ENCODE measurements at places on chromosomes 6 and 20.

GRCh38 chr6:49516147-49516505, 16.4 kb downstream of the GLYATL3 start:
- no peak for DNase-seq

DNA sequence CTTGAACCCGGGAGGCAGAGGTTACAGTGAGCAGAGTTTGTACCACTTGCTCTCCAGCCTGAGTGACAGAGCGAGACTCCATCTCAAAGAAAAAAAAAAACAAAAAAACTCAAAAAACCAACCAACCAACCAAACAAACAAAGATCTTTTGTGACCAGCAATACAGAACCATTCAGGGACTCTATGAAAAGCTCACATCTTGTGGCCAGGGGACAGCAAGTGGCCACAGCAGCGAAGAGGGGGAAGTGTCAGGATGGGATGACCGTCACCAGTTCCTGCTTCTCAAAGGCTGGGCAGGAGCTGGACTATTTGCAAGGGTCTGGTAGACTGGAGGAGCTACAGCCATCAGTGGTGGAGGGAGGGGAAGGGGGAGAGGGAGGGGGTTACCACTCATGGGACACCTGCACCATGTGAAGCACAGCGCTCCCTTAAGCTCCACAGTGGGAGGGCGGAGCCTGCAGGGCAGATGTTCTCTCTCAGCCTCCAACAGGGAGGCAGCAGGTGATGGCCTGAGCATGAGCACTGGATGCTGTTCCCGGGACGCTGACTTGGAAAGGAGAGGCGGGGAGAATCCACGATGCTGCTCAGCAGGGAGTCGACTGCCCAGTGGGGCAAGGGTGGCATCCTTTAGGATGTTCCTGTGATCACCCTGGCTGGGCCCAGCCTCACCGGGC, 19.7 kb upstream of the ULBP3 start:
- no peak for DNase-seq

GRCh38 chr6:31701666-31702404, 1.3 kb downstream of the ABHD16A start:
- DNase-seq = no peak

DNA sequence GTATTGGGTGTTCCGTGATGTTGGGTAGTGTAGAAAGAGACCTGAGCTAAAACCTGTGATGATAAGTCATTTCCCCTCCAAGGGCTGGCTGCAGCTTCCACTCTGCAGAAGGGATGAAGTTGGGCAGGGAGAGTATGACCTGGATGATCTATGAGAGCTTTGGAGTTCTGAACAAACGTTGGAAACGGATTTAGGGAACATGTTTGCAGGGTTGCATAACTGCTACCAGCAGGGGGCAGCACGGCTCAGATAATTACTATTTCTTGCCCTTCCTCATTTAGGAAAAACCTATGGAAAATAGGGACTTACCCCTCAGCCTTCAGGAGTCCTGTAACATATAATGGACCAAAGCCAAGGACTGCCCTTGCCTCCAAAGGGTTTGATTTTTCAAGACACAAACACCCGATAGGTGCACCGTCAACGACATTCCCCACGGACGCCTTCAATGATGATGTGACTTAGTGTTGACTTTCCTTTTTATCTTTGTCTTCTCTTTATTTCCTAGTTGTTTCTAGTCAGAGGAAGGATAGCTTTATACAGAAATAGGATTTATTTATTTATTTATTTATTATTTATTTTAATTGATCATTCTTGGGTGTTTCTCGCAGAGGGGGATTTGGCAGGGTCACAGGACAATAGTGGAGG, 164.9 kb upstream of the SASH1 start:
- DNase-seq = no peak

- no peak for DNase-seq
These were observed 8.7 kb downstream of the CTNNBL1 start for GRCh38 chr20:37702403-37703034.

GRCh38 chr20:59398537-59399205, 98.3 kb downstream of the EDN3 start:
- DNase-seq = no peak

DNA sequence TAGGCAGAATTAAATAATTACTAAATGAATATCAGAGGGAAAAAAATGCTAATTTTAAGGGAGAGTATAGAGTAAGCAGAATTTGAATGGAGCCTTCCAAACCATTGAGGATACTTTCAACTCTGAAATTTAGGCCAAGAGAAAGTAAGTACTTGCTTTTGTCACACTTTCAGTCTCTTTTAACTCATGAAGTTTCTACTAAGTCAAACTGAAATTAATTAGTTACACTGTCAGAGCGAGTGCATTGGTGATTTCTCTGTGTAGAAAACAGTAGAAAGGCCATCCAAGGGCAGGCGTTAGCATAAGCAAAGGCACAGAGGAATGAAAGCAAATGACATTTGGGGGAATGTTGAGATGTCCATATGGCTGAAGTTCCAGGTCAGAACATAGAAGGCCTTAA, 92.9 kb downstream of the PLEKHG1 start:
- DNase-seq = no peak

DNA sequence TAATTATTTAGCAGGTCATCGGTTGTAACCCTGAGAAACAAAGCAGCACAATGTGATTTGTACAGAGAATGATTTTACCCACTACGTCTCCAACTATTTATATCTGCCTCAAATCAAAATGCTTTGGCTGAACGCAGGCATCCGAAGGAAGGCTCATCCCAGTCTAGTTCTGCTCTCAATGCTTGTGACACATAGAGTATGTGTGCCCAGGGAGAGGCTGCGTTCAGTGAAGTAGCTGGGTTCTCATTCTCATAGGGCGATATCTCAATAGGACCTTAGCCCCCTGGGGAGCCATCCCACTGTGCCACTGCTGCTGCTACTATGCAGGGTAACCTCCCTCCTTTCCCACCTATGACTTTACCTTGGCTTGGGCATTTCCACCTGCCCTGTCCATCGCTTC, 407 bp downstream of the GABRR2 start:
- DNase-seq = no peak

DNA sequence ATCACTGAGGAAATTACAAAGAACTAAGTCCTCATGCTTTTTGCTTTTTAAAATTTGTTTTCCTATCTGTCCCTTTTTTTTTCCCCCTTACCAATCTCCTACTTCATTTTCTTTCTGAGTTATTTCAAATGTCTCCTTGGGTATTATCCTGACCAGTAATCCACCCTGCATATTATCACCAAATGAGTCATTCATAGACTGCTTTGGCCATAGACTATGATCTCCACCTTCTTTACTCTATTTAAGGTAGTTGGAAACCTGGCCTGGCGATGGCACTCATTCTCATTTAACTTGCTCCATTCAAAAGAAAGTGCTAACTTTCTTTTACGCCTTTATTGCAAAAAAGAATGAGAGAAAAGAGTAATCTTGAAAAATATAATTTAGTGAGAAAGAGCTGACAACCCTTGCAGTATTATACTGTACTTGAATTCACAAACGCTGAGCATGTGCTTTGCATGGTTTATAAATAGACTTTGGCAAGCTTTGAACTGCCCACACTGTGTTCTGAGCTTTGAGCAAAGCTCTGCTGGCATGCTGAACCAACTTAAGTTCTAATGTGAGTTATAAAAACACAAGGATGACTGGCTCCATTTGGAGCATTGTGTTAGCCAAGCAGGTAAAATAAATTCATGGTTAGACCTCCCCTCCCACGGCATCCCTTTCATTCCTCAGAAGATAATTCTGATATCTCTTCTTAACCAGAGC, 198.9 kb downstream of the NKAIN2 start:
- DNase-seq = no peak

DNA sequence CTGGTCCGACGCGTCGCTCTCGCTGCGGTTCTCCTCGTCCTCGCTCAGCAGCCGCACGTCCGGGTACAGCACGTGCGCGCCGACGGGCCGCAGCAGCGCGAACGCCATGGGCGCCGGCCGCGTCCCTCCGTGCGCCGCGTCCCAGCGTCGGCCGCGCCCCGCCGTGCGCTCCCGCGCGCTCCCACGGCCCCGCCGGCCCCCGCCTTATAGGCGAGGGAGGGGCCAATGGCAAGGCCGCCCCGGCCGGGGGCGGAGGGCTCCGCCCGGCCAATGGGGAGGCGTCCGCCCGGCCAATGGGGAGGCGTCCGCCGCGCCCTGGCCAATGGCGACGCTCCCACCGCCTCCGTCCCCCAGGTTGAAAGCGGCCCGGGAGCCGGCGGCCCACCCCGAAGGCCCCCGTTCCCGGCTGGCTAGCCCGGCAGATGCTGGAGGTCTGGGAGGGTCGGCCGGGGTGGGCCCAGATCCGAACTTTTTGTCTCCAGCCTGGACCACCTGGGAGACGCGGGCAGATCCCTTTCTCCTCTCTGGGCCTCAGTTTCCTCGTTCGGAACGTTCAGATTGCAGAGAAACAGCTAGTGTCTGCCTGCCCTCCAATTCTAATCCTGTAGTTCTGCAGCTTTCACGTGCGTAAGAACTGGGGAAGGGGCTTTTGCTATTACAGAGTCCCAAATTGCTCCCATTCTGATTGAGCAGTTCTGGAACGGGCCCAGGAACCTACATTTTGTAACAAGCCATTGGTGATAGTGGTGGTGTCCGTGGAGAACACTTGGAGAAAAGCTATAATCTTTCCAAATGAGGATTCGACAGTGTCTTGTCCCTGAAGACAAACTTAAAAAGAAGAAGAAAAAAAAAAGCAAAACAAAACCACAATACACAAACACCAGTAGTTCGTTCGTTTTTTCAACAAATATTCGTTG, at the start of gene TCF15:
TCF15 (minus strand) TSS at position 180 of the 917 bp plus-strand sequence; CDS start at position 108, 72 bp downstream.
- DNase-seq = no peak

GRCh38 chr6:75135450-75135849, 70.4 kb downstream of the COL12A1 start:
- no peak for DNase-seq

DNA sequence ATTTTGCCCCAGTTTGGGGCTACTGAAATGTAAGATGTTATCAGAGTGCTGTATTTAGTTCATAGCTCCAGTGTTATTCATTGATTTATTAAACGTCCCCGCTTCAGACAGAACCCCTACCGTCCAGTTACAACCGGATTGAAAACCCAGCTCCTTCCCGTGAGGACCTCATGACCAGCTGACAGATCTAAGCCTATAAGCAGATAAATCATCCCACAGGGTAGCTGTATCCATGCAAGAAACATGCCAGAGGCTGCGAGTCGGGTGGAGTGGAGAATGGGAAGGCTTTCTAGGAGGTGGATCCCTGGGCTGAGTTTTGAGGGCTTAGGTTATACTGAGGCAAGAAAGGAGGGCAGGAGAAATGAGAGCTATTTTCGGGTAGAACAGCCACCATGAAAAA, 260.0 kb downstream of the ARID1B start:
- DNase-seq = no peak

- DNase-seq = no peak
These were observed 11.0 kb downstream of the PGM3 start for GRCh38 chr6:83182114-83182513.

DNA sequence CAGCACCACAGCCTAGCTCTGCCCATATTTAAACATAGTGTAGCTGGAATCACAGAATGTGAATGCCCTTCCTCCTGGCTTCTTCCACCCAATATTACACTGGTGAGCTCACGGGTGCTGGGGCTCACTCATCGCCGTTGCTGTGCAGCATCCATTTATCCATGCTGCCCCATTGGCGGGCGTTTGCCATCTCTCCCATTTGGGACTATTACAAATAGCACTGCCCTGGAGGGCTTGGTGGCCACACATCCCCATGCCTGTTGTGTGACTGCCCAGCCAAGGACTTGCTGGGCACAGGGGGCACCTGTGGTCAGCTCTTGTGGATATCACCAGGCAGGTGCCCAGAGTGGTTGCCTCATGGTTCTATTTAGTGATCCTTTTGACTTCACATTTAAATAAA, 54.5 kb upstream of the ENTPD6 start:
- DNase-seq = no peak

DNA sequence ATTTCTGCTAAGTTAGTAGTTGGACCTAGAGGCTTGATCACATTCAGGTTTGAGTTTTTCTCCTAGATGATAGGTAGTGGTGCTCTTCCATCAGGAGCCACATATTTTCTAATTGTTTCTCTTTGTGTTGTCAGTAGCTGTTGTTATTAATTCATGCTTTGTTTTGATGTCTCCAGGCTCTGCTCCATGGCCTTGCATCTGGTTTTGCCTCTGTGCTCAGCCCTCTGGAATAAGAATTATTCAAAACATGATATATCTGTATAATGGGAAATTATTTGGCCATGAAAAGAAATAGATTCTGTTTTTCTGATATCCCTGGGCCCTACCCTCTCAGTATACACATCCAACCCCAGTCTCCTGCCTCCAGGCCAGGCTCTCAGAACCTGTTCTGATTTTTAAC, 184.8 kb downstream of the CDC5L start:
- DNase-seq = no peak

DNA sequence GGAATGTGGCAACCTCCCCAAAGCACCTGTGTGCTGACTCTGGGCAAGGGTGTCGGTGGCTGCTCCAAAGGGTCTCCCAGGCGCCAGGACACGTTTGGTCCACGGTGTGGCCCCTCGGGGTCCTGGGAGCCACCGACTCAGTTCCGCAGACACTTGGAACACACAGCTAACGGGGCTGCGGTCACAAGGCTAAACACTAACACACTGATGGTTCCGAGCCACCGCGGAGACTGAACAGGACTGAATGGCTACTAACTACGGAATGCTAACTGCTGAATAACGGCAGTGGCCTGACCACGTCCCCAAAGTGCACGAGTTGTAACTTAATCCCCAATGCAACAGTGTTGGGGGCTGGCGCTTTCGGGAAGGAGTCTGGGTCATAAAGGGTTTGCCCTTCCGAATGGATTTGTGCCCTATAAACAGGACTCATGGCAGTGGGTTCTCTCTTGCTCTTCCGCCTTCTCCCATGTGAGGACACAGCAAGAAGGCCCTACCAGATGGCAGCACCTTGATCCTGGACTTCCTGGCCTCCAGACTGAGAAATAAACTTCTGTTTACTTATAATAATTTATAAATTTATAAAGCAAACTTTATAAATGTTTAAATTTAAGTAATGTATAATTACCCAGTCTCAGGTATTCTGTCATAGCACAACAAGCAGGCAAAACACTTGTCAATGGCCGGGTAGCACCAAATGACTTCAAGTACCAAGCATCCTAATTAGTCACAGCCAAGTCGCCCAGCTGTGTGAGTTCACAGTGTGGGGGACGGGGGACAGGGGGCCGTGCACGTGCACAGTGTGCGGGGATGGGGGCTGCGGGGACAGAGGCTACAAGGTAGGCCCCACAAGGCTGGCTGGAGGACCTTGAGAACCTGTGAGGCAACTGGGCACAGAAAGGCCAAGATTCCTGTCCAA, 2.3 kb upstream of the EEF1A2 start:
- DNase-seq = no peak

DNA sequence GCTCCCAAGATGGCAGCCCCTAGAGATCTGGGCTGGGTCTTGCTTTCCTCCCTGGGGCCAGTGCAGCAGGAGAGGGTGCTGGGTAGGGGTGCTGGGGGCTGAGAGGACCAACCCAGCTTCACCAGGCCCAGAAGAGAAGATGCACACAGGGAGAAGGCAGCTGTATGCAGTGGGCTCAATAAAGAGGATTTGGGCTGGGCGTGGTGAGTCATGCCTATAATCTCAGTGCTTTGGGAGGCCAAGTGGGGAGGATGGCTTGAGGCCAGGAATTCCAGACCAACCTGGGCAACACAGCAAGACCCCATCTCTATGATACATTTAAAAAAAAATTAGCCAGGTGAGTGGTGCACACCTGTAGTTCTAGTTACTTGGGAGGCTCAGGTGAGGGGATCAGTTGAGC, 25.7 kb upstream of the EMILIN3 start:
- DNase-seq = no peak

GRCh38 chr6:132483779-132484679, 28.9 kb downstream of the STX7 start:
- DNase-seq = peak; percentile 11

- no peak for DNase-seq
These were observed 21.5 kb downstream of the NOX3 start for GRCh38 chr6:155434096-155434495.
